ENCODE measurements at places on chromosomes 3 and 15. TPM values are rescaled to one million over a fixed set of nuclear protein-coding genes. Genes with fewer than 3 reads are reported as not detected.

Gene ABI3BP
- 103 TPM for total RNA-seq

Gene CKMT1B
- total RNA-seq: 0.63 TPM

Gene FANCD2
- total RNA-seq: 12.1 TPM

Gene MAGI1
- 46.7 TPM for total RNA-seq

Gene CCR9
- not detected for total RNA-seq

Gene SLC30A4
- total RNA-seq: 26.9 TPM

Gene DBR1
- 25.8 TPM for total RNA-seq

Gene LTF
- total RNA-seq: 3.3 TPM

Gene HDC
- 11.7 TPM for total RNA-seq

Gene ILDR1
- total RNA-seq: 1.2 TPM

Gene CLDN1
- 13.2 TPM for total RNA-seq

Gene GOLGA8T
- total RNA-seq: 0.37 TPM

Gene LAMB2
- 429 TPM for total RNA-seq

Gene SPG21
- 56.2 TPM for total RNA-seq

Gene MASP1
- 4.9 TPM for total RNA-seq

Gene ZNF501
- 14.3 TPM for total RNA-seq

Gene PCSK6
- total RNA-seq: 14.1 TPM

Gene ALDH1A3
- total RNA-seq: 11.2 TPM

Gene TMOD2
- total RNA-seq: 34.0 TPM

Gene GOLGA6L7
- total RNA-seq: not detected

Gene FMN1
- total RNA-seq: 6.2 TPM

Gene PPP2R3A
- 28.7 TPM for total RNA-seq

Gene SIDT1
- 25.7 TPM for total RNA-seq

Gene EFCC1
- 5.7 TPM for total RNA-seq

Gene CLASP2
- 179 TPM for total RNA-seq

Gene ZNF80
- total RNA-seq: not detected

Gene ASB14
- 0.21 TPM for total RNA-seq

Gene SRGAP3
- 21.4 TPM for total RNA-seq

Gene MRAS
- 22.9 TPM for total RNA-seq

Gene SYNPR
- 0.95 TPM for total RNA-seq

Gene PTX3
- total RNA-seq: 5.1 TPM

Gene CALML4
- 13.6 TPM for total RNA-seq

Gene BFSP2
- total RNA-seq: not detected

Gene IL5RA
- 0.69 TPM for total RNA-seq

Gene KPNA1
- total RNA-seq: 38.0 TPM

Gene DNASE1L3
- 3.5 TPM for total RNA-seq

Gene ACSBG1
- 1.1 TPM for total RNA-seq

Gene PLSCR5
- not detected for total RNA-seq

Gene COL8A1
- total RNA-seq: 21.1 TPM

Gene CCDC80
- total RNA-seq: 128 TPM

Gene MED12L
- 3.1 TPM for total RNA-seq

Gene CCR2
- total RNA-seq: 3.3 TPM

Gene TRH
- 0.16 TPM for total RNA-seq

Gene RFTN1
- total RNA-seq: 26.3 TPM

Gene ZNF35
- 17.9 TPM for total RNA-seq

Gene WDR93
- total RNA-seq: not detected

Gene SLC7A14
- 1.8 TPM for total RNA-seq

Gene CRTC3
- 41.3 TPM for total RNA-seq

Gene CPNE4
- 0.21 TPM for total RNA-seq

Gene ZNF860
- 9.6 TPM for total RNA-seq

Gene PLSCR2
- total RNA-seq: 0.85 TPM

Measured in urinary bladder (tissue), 4 donors.